NCI-H510A treated with DMSO at 0.1 percent for 48 hours (cell line): ENCODE measurements at places on chromosomes 4 and X.

DNA sequence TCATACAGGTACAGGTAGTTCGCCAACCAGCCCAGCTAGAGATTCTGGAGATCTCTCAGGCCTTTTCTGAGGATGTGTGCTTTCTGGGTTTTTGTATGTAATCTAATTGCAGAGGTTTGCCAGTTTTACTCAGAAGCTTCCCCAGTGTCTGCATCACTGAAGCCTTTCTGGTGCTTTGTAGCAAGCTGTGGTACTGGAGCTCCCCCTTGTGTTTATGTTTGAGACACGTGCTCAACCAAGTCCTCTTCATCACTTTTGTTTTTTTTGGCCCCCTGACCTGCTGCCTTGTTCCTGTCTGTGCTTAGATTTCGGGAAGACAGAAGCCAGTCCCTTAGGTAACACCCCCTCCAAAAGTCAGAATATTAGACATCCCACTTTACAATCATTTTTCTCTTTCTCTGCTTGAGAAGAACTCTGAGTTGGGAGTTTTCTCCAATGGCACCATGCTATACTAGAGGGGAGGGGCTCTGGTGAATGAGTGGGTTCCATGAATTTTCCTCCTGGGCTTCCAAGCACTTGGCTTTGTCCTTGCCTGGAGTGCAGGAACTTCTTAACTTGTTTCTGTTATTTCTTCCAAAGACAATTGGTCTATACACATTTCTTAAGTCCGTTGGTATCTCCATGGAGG is 128.4 kb upstream of the TBC1D9 start:
- peak; percentile 19 for DNase-seq

DNA sequence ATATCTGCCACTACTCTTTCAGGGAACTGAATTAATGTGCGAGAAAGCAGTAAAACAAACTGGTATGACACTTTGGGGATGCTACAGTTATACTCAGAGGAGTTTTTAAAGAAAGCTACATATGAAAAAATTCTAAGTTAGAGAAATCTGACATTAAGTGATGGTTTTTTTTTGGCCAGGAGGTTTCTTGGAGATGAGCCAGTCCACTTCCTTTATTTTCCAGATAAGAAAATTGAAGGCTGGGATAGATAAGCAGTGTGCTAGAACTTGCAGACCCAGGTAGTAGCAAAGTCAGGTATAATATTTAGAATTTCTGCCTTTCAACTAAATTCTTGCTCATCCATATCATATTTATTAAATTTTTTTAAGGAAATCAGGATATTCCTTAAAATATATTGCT is 106.8 kb downstream of the FAT4 start:
- DNase-seq: no peak

GRCh38 chrX:152632445-152633097 is 5.1 kb upstream of the GABRQ start:
- peak; percentile 28 for DNase-seq

- DNase-seq: no peak
These were observed 132.3 kb downstream of the HNRNPD start for GRCh38 chr4:82241534-82241933.

- no peak for DNase-seq
These were observed 250.8 kb downstream of the SLC39A8 start for GRCh38 chr4:102094481-102094880.

DNA sequence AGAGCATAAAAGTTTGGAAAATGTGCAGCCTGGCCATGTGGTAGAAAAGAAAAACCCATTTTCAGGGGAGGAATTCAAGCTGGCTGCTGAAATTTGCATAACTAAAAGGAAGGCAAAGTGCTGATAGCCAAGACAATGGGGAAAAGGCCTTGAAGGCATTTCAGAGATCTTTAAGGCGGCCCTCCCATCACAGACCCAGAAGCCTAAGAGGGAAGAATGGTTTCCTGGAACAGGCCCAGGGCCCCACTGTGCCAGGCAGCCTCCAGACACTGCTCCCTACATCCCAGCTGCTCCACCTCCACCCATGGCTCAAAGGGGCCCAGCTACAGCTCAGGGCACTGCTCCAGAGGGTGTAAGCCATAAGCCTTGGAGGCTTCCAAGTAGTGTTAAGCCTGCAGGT is 158.0 kb upstream of the PRDX4 start:
- no peak for DNase-seq

DNA sequence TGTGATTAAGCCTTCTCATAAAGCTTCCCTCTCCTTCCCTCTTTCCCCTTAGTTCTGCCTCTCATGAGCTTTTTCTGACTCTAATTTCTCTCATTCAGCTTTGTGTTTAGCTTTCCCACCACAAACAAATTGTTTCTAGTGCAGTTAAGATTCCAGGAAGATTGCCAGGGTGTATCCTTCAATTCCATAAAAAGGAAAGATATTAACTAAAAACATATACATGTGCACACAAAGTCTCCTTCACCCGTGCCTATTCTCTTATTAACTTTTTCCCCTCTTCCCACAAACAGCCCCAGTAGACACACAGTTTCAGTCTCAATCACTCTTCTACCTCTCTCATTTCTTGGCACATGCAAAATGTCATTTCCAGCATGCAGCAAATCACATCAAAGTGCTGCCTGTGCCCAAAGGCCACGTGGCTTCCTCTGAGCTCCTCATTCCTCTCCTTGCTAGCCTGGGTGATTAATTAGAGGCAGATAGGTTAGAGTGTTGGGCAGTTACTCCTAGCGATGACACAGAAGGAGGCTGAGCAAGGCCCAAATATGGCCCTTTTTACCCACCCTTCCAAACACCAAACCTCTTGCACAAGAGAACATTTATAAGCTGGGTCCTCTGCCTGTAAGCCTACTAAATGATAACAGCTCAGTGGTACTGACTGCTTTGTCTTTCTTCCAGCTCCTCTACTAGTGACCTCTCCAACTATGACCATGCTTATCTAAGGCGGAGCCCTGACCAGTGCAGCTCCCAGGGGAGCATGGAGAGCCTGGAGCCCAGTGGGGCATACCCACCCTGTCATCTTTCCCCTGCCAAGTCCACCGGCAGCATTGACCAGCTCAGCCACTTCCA is 159.6 kb downstream of the SOWAHB start:
- DNase-seq: no peak

DNA sequence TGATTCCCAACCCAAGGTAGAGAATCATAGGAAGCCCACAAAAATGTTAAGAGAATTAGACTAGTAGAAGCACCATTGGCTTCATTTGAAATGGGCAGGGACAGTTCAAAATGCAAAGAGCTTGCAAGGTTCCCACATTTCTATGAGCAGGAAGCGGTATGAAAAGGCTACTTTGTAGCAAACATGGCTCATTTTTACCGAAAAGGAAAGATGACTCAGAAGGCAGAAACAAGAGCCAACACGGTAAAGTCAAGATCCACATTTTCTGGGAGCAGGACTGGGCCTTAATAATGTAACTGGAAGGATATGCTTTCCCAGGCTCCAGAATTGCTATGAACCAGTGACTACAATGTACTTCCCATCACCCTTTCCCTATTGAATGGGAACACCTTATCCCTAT is 89.5 kb downstream of the GLRA3 start:
- no peak for DNase-seq

DNA sequence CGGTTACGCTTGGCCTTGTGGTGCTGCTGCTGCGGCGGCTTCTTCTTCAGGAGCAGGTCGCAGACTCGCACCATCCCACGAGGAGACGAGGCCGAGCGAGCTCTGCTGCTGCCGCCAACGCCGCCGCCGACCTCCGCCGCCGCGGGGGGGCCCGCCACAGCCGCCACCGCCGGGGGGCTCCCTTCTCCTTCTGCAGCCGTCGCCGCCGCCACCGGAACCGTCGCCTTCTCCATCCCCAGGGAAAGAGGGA is 237 bp downstream of the ANKRD17 start:
- DNase-seq: no peak

DNA sequence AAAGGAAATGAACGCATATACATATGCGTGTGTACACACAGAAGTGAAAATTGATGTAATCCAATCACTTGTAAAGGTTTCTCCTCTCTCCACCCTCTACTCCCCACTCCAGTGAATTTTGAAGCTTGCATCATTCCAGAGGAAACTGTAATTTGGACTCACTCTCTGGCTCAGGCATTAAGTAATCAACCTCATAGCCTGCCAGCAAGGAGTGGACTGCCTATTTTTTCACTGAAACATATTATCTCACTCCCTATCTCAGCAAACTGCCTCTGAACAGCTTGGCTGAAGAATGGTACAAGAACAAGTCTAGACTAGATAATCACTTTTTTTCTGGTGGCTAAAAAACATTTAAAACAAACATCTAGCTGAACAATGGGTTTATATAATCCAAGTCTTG is 124.2 kb downstream of the C4orf51 start:
- DNase-seq: no peak

DNA sequence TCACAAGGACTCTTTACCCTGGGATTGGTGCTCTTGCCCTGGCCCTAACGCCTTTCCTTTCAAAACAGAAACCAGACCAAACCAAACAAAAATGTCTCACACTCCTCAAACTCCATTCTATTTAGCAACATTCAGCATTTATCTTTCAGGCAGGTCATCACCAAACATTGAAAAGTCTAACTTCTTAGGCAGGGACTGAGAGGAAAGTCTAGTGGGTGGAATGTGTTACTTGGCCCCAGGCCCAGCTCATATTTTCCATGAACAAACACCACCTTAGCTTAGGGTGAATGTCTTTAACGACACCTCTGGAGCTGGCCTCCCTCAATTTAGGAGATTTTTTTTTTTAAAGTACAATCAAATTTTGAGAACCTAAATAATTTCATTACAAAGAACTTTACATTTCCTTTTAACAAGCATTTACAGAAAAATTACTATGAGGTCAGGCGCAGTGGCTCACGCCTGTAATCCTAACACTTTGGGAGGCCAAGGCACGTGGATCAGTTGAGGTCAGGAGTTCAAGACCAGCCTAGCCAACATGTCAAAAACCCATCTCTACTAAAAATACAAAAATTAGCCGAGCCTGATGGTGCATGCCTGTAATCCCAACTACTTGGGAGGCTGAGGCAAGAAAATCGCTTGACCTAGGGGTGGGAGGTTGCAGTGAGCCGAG is 10.2 kb upstream of the N4BP2 start:
- no peak for DNase-seq

- DNase-seq: no peak
These were observed 7.2 kb downstream of the PCDH7 start for GRCh38 chr4:30727409-30727808.

DNA sequence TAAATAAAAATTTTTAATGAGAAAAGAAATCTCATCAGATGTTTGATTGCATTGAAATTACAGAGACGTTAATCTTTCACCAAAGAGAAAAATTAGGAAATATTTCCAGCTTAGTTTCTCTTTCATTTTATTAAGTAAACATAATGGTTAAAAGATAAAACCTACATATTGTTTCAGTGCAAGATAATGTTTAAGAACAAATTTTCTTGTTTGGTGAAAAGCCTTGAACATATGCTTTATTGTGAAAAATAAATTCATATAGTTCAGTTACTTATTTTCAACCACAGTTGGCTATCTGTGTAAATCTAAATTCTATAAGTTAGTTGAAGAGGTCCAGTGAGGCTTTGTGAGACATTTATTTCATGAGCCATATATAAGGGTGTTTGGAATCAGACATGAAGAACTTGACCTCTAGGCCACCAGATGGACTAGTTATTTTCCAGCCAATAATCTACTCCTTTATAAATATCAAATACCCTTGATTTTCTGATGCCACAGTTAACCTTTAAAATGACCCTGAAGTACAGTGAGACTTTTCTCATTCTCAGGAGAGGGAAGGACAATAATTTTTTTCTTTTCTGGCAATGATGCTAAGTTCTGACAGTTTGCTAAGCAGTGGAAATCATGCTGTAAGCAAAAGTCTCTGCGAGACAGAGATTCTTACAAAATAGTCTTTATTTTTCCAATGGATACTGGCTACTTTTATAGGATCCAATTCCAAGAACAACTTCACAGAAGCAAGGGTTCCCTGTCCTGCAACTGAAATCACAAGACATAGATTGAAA is 2.5 kb downstream of the ARSJ start:
- no peak for DNase-seq

- DNase-seq: no peak
These were observed 97.0 kb upstream of the PTPN13 start for GRCh38 chr4:86497131-86497530.

DNA sequence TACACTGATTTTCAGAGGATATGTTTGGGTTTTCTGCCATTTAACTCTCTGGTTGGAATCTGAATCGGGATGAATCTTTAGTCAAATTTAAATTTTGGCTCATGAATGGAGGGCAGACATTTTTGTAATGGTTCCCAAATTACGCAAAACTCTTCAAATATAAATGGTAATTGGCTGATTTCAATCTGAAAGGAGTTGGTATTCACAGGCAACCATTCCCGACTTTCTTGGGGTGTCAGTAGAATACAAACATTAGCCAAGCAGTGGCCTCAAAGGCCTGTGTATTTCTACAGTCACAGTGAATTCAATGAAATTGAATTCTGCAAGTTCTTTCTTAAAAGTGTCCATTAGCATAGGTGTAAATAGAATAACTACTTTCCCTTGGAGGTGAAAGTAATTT is 668.8 kb upstream of the PRKX start:
- no peak for DNase-seq

GRCh38 chr4:184475498-184475897 is 1.1 kb upstream of the IRF2 start:
- no peak for DNase-seq

DNA sequence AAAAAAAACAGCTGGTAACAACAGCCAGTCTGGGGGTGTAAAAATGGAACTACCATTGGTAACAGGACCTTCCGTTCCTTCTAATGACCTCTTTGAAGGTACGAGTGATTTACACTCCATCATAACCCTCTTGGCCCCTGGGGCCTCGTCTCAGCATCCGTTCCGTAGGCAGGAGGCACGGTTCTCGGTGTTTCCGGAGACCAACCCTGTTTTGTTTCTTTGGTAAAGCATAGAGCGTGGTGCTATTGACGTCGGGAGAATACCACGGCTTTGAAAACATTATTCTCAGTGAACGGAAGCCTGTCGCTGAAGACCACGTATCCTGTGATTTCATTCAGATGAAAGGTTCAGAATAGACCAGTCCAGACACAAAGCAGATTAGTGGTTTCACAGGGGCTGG is 198.9 kb downstream of the ASMT start:
- no peak for DNase-seq

DNA sequence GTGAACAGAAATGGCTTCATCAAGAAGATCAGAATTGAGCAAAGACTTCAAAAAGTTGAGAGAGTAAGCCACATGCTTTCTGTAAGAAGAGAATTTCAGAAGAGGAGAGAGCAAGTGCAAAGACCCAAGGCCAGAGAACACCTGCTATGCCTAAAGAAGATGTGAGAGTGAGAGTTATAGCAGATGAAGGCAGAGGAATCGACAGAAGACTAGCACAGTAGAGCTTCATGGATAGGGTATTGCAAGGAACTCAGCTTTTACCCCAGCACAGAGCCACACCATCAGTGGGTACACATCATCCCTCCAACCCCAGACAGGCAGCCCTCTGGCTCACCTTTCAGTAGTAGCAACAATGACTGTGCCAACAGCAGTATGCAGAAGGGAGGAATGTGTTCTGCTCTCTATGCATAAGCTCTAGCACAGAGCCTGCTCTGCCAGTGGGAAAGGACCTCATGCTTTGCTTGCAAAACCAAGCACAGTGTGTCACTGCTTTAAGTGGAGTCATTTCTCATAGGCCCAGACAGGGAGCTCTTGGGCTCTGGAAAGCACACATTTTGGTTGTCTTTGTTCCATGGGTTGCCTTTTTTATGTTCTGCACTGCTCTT is 318.6 kb downstream of the NAF1 start:
- DNase-seq: no peak
